Right lung (tissue), 10 donors: ENCODE measurements at places on chromosomes 2 and 18. TPM values are rescaled to one million over a fixed set of nuclear protein-coding genes. Genes with fewer than 3 reads are reported as not detected.

ST6GAL2 gene
- 6.6 TPM for polyA plus RNA-seq

CHRND gene
- 0.15 TPM for polyA plus RNA-seq

PPP1R1C gene
- 5.0 TPM for polyA plus RNA-seq

MALL gene
- 20.9 TPM for polyA plus RNA-seq

SPIRE1 gene
- polyA plus RNA-seq, result 15.2 TPM

CXCR4 gene
- polyA plus RNA-seq, result 53.4 TPM

ACMSD gene
- polyA plus RNA-seq, result 1.8 TPM

LOXHD1 gene
- polyA plus RNA-seq, result 0.70 TPM

GPC1 gene
- 23.0 TPM for polyA plus RNA-seq

ARHGEF33 gene
- polyA plus RNA-seq, result 2.2 TPM

IL18RAP gene
- polyA plus RNA-seq, result 1.3 TPM

SAG gene
- 0.17 TPM for polyA plus RNA-seq

SPAG16 gene
- 40.0 TPM for polyA plus RNA-seq

TDRD15 gene
- polyA plus RNA-seq, result not detected

FEV gene
- polyA plus RNA-seq, result not detected

RGPD4 gene
- polyA plus RNA-seq, result not detected

KANSL3 gene
- polyA plus RNA-seq, result 55.1 TPM

CDK15 gene
- polyA plus RNA-seq, result 0.36 TPM

ODC1 gene
- polyA plus RNA-seq, result 220 TPM

GNAL gene
- polyA plus RNA-seq, result 2.4 TPM

USP34 gene
- polyA plus RNA-seq, result 130 TPM

C2orf66 gene
- polyA plus RNA-seq, result not detected

WNT6 gene
- polyA plus RNA-seq, result not detected

NUP35 gene
- 23.2 TPM for polyA plus RNA-seq

ZNF396 gene
- 3.5 TPM for polyA plus RNA-seq

CYTIP gene
- 1.4 TPM for polyA plus RNA-seq

PGAP1 gene
- 35.0 TPM for polyA plus RNA-seq
